Activated T-helper 1 cell treated with Interleukin-2 at 50 U/mL for 16 hours (primary cell): ENCODE measurements at places on chromosomes 2 and 18.
A peak's percentile ranks its signal among the peaks of the same experiment; 100 is the strongest.

- DNase-seq, result no peak
Observed at GRCh38 chr18:3814816-3815215, 364.8 kb downstream of the TGIF1 start.

DNA sequence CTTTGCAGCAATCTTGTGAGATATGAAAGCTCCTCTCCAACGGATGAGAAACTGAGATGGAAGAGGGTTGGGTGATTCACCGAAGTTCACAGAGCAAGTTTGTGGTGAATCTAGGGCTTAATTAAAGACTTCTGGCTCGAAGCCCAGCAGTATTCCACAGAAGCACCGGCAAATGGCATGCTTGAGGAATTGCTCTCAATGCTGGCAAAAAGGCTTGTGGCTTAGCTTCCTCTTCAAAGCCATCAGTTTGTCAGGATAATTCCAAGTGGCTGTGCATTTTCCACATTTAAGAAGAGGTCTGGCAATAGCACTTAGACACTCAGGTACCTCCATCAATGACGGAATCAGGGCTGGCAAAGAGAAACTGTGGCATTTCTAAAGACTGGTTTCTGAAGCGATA, 98.7 kb upstream of the SLC66A3 start:
- DNase-seq, result no peak

DNA sequence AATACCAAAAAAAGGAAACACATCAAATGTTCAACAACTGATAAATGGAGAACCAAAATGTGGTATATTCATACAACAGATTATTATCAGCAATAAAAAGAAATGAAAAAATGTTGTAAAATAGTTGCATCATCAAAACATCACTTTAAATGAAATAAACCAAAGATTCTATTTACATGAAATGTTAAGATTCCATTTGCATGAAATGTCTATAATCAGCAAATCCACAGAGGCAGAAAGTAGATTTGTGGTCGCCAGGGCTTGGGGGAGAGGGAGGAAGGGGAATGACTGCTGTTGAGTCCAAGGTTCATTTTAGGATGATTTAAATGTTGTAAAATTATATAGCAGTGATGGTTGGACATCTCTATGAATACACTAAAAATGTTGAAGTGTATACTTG, 181.9 kb downstream of the RTP5 start:
- DNase-seq, result no peak

DNA sequence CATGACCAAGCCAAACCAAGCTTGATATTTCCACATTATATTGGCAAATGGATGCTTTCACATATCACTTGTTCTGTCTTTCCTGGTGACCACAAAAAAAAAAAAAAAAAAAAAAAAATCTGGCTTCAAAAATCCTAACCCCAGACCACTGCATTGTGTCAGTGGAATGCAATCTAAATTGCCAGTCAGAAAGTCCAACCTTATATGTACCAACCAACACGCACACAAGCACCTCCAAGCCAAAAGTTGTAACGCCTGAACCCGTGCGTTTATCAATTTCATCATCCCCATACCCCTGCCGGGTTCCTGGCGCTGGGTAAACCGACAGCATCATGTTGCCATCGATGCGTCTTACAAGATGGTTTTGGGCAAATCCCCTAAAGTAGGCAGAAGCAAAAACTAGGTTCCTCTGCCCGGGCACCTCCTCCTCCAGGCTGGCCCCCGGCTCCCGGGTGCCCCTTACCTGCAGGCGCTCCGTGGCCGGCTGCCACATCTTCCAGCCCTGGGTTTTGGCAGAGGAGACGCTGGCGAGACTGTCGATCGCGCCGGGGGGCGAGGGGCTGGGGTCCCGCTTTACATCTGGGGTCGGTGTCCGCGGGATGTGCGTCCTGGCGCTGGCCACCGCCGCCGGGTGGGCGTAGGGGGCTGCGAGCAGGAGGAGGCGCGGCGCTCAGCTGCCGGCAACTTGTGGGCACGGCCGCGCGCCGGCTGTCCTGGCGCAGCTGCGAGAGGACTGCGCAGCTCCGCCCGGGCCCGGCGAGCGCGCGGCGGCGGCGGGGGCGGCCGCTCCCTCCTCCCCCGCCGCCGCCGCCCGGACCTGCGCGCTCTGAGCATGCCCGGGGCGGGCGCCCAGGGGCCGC, at the start of gene PID1:
Gene PID1, minus strand, starts transcription at position 737 of the 860 bp plus-strand sequence. Its CDS starts 244 bp downstream, at position 493.
- no peak for DNase-seq

GRCh38 chr2:12612671-12613070, 104.1 kb upstream of the TRIB2 start:
- no peak for DNase-seq

- DNase-seq, result peak; percentile 52
Observed at GRCh38 chr18:51151568-51152511, 45.6 kb downstream of the MEX3C start.
